ENCODE measurements at places on chromosomes 7 and 10. TPM values are rescaled to one million over a fixed set of nuclear protein-coding genes. Genes with fewer than 3 reads are reported as not detected.

Gene FAM20C
- total RNA-seq: 31.0 TPM

Gene OR6B1
- not detected for total RNA-seq

Gene MEST
- total RNA-seq: 110 TPM

Gene TMEM270
- not detected for total RNA-seq

Gene NOS3
- 1.3 TPM for total RNA-seq

Gene CRPPA
- 7.2 TPM for total RNA-seq

Gene ALKBH4
- 16.3 TPM for total RNA-seq

Gene STAG3
- total RNA-seq: 1.3 TPM

Gene FAM24B
- total RNA-seq: 18.8 TPM

Measured in parietal lobe (tissue), 2 donors.